SHP77 (cell line): ENCODE measurements at places on chromosomes 11 and 22.

- no peak for DNase-seq
Measured at GRCh38 chr22:28346308-28346707, 333.3 kb downstream of the TTC28 start.

- DNase-seq: no peak
Measured at GRCh38 chr11:26951809-26952515, 42.0 kb upstream of the FIBIN start.

DNA sequence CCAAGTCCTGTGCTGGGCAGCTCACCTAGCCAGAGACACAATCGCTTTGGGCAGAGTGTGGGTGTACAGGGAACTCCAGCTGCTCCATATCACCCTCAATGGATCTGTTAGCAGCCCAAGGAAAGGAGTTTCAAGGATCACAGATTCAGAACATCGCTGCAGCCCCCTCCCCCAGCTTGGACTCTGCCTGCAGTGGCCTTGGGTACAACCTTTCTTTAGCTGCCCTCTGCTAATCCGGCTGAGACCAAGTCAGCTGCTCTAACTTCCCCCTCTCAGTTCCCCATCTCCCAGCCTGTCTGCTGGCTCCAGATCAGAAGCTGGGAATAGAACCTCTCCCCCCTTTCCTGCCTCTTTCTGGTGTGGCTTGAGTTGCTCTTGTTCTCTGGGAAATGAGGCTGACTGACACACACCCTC is 1.3 kb downstream of the TMEM86A start:
- no peak for DNase-seq

GRCh38 chr11:116136987-116137674 is 632.9 kb upstream of the CADM1 start:
- DNase-seq: no peak

- no peak for DNase-seq
Measured at GRCh38 chr11:16815047-16815767, 76.8 kb downstream of the C11orf58 start.

- DNase-seq: no peak
Measured at GRCh38 chr11:12175694-12176241, 65.4 kb downstream of the MICAL2 start.
